ENCODE measurements at places on chromosomes 4 and X. TPM values are rescaled to one million over a fixed set of nuclear protein-coding genes. Genes with fewer than 3 reads are reported as not detected.

DNA sequence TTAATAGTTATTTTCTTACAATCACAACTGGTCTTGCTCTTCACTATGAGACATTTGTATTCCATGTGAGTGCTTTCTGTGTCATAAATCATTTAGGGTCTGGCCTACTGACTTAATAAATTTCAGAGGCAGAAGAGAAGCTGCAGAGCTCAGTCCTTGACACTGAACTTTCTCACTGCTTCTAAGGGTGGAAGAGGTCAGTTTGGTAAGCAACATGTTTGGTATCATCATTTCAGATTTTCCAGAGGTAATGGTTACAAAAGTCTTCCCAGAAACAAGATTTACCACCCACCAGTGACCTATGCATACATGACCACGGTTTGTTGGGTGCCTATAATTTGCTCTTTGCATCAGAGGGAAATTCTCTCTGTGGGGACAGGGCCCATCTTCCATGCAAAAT, 148.6 kb downstream of the NR3C2 start:
- no peak for DNase-seq

GRCh38 chrX:42220083-42220482, 296.7 kb upstream of the CASK start:
- no peak for DNase-seq

- no peak for DNase-seq
Observed at GRCh38 chrX:48480583-48480982, 4.6 kb downstream of the FTSJ1 start.

DNA sequence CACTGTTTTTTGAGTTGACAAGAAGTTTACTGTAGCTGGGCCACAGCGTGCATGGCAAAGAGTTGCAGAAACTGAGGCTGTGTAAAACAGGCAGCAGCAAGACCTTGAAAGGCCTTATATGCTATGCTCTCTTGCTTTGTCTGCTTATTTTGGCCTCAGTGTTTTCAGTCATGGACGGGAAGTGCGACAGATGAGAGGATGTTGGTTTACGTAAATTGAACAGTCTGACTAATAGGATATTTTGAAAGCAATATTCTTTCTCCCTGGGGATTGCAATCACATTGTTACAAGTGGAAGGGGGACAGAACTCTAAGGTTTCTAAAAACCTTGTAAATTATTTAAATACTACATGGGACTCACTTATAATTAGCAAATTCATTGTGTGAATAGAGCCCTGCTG, 32.2 kb upstream of the MAGEA10 start:
- DNase-seq = no peak

DNA sequence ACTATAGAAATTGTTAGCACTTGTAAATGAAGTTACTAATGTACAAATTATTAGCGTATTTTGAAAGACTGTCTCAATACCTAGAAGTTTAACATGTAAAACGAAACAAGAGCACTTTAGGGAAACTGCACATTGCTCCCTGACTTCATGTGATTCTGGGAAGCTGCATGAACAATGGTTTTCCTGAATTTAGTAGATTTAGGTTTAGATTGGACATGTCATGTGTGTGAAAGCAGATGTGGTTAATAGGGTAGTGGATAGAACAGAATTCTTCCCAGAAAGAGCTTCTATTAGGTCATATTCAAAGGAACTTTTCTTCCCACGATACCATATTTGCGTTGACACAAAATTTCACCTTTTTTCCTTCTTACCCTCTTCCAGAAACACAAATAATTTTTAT, 14.9 kb upstream of the CXCL8 start:
- no peak for DNase-seq

GRCh38 chr4:26281881-26282280, 38.9 kb upstream of the RBPJ start:
- DNase-seq = no peak

DNA sequence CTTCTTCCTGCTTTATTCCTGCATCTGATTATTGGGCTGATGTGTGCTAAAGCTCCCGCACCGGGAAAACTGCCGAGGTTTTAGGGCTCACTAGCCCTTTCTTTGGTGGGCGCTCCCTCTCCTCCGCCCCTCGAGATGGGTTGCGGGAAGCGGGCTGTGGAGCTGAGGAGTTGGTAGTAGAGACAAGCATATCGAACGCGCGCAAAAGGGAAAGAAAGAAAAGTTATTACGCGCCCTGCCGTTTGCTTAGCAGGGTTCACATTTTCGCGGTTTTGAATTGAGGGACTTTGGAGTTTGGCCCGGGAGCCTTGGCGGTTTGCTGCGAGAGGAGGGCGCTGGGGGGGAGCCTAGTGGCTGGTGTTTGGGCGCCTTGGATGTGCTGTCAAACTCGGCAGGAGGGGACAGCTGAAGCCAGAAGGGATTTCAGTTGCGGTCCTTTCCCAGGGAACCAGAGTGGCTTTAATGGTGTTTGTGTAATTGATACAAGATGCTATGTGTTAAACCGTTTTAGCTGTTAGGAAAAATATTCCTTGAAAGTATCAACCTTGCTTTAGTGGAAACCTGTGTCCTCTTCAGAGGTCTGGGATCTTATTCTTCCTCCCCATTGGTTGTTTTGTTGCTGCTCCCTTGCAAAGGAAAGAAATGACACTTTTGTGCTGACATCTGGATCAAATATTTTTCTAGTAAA, 1.1 kb downstream of the GAB1 start:
- DNase-seq = peak; percentile 55

- DNase-seq = no peak
Observed at GRCh38 chr4:122541996-122542395, 78.9 kb downstream of the IL21 start.

DNA sequence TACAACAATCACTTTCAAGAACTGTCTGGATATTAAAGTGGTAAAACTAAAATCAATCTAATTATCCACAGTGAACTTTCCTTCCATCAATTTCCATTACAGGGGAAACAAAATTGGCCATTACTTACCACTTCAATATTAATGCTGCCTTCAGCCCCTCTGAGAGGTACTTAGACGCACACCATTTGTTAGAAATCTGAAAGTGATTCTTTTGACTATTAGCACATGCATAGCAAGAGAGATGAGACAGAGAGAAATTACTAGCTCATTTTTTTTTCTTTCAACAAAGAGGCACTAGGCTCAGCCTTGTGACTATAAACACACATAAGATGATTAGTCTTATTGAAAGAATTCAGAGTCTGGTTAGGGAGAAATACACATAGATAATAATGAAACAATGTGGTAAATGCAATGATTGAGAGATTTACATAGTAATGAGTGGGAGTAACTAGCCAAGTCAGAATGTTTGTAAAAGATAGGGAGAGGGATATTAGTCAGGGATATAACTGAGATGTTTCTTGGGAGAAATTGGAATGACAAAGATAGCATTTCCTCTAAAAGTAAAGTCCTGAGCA, 93.3 kb downstream of the YIPF7 start:
- DNase-seq = no peak

- DNase-seq = no peak
Observed at GRCh38 chr4:38662522-38663089, 1.4 kb upstream of the KLF3 start.

GRCh38 chrX:16843208-16843909, 26.8 kb downstream of the RBBP7 start:
- no peak for DNase-seq

DNA sequence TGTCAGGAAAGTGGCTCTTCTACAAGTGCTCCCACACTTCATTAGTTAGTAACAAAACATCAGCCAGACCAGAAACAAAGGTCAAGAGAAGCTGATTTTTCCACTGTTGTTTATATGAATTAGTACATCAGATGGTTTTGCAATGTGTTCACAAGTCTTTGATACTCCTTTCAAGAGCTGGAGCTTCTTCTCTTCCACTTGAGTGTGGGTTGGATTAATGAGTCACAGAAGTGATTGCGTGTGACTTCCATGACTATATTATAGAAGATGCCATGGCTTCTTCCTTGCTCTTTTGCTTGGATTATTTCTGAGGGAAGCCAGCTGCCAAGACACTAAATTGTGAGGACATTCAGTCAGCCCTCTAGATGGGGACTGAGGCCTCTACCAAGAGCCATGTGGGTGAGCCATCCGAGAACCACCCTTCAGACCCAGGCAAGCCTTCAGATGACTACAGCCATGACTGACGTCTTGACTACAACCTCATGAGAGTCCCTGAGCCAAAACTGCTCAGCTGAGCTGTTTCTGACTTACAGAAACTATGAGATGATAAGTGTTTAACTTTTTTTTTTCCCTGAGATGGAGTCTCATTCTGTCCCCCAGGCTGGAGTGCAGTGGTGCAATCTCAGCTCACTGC, 18.1 kb downstream of the SOWAHB start:
- no peak for DNase-seq

DNA sequence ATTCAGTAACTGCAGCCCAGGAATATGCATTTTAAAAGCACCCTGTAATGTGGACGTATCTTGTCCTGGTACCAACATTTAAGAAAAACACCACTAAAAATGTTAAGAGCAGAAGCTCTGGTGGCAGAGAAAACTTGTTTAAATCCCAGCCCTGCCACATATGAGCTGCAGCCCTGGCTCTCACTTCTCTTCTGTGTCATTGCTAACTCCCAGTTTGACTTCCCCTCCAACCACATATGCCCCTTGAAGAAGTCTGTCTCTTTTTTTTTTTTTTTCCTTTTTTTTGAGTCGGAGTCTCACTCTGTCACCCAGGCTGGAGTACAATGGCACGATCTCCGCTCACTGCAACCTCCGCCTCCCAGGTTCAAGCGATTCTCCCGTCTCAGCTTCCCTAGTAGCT, 14.8 kb downstream of the LHFPL1 start:
- DNase-seq = no peak

GRCh38 chr4:106830879-106831278, 205.2 kb downstream of the DKK2 start:
- no peak for DNase-seq

GRCh38 chr4:168124008-168124641, 31.8 kb downstream of the ANXA10 start:
- DNase-seq = no peak

DNA sequence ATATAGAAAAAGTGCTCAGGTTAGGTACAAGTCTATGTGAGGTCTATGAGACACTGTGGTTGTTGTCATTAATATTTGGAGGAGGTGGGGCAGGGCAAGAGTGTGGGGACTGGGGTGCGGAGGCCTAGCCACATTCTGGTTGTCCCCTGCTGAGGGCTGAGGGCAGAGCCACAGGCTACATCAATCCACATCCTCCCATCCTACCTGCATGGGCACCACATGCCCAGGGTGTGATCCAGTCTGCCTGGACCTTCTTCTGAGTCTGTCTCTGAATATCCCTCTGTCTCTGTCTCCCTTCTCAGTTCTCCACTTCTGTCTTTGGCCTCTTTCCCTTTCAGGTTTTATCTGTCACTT, 1.2 kb upstream of the GATA1 start:
- no peak for DNase-seq

GRCh38 chr4:78612398-78613178, 61.0 kb downstream of the ANXA3 start:
- no peak for DNase-seq

DNA sequence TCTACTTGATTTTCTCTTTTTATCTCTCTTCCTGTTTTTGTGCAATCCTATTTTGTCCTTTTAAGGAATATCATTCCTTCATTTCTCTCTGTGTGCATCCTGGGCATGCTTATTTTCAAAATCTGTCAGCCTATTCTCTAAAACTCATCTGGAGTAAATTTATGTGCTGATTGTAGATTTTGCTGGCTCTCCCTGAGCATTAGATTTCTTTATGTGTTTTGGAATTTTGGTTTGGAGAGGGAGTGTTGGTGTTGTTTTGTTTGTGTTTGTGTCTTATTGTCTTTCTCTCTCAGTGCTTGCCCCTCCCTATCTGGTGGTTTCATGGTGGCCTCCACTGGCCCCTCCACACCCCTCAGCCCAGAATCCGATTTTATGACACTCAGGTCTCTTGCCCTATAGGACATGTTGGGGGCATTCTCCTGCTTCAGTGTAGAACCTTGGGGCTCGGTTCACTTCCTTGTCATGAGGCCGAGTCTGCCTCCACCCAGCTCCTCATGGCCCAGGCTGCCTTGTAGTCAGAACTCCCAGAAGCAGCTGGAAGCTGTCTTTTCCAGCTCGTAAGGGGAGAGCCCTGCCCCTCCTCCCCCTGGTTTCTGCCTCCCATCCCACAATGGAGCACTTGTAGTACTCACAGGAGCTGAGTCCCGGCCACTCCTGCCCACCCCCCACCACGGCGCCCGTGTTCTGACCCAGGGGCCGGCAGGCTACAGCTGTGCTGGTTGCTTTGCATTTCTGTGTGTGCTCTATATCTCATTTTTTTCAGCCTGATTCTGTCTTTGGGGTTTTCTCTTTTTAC, 24.5 kb upstream of the PJA1 start:
- peak; percentile 39 for DNase-seq

DNA sequence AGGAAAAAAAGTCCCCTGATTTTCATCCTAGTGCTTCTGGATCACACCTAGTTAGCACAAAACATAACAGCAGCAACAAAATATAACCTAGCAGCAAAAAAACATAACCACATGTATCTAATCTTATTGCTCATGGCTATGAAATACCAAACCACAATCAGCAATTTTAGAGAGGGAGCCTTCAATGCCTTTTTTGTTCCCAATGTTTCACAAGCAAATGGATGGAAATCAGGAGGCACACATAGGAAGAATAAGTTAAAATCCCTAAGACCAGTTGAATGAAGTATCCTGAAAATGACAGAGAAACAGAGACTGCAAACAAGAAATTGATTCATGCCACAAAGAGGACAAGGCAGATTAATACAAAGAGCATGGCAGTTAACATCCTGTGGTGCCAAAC, 361.6 kb downstream of the GPM6A start:
- no peak for DNase-seq

DNA sequence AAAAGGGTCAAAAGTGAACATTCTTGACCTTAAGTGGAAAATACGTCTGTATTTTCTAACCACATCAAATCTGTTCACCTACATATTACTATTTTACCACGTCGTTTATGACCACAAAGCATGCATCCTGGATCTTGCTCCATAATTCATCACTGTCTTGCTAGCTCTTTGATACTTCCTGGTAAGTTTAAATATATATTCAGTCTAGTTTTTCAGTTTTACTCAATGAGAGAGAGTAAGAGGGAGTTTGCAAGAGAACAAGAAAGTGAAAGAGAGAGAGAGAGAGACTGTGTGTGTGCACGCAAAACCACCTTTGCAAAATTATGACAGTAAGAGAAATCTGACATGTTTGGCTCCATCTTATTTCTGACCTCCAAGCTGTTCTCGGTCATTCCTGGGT, 173.7 kb upstream of the GALNTL6 start:
- DNase-seq = no peak

RGN gene
- total RNA-seq = 11.3 TPM

RHOXF1 gene
- not detected for total RNA-seq

MGAT4D gene
- total RNA-seq = not detected

DIAPH2 gene
- 16.7 TPM for total RNA-seq

SYP gene
- total RNA-seq = 4.4 TPM

XAGE1B gene
- not detected for total RNA-seq

NEIL3 gene
- not detected for total RNA-seq

PCSK1N gene
- 15.9 TPM for total RNA-seq

TMEM31 gene
- total RNA-seq = not detected

SCML2 gene
- total RNA-seq = 7.6 TPM

SEPSECS gene
- 22.8 TPM for total RNA-seq
